NCI-H510A treated with DMSO at 0.1 percent for 48 hours (cell line): ENCODE measurements at places on chromosomes 13 and 19.

GRCh38 chr19:49814010-49814409 is 918 bp upstream of the FUZ start:
- peak; percentile 49 for DNase-seq

DNA sequence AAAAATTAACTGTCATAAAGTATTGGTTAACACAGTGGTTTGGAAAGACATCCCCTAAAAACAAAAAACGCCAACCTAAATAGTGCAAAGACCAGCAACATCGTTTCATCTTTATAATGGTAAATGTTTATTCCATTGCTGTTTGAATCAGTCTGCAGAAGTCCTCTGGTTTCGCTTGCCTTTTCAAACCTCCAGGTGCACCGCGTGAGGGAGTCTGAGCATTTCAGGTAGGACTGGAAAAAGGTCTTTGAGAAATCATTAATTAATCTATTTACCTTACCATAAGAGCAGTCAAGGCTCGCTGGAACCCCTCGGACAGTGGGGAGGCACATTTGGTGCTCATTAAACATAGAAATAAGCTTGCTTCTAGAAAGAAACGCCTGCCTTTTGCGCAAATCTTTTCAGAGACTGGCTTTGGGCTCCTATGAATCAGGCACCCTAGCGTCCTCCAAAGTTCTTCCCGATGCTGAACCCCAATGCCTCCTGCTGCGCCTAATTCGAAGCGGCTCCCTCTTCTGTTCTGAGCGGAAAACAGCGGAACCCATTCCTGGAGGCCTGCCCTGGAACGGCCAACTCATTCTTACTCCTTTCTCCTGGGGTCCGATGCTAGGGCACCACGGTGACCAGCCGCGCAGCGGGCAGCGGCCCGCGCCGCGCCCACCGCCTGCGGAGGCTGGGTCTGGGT is 951 bp upstream of the MTUS2 start:
- DNase-seq: peak; percentile 22

- no peak for DNase-seq
Observed at GRCh38 chr13:43279696-43280095, 256.3 kb downstream of the DNAJC15 start.

GRCh38 chr13:37416291-37417059 is 182.1 kb downstream of the POSTN start:
- no peak for DNase-seq

GRCh38 chr13:110161112-110161882 is 145.7 kb downstream of the COL4A1 start:
- DNase-seq: no peak

DNA sequence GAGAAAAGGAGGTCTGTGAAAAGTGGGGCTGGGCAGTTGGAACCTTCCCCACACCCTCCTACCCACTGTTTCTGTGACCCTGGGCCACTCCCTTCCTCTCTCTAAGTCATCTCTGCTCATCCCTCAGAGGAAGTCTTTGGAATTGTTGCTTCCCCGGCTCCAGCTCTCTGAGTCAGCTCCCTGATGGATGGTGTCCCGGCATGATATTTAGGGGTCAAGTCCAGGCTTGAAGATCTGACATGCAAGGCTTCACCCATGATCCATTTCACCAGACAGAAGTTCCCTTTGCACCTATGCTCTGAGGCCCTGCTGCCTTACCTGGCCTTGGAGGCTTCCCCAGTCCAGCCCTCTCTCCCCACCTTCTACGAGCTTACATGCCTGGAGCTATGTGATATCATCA is 13.3 kb downstream of the EXOC3L2 start:
- DNase-seq: no peak

DNA sequence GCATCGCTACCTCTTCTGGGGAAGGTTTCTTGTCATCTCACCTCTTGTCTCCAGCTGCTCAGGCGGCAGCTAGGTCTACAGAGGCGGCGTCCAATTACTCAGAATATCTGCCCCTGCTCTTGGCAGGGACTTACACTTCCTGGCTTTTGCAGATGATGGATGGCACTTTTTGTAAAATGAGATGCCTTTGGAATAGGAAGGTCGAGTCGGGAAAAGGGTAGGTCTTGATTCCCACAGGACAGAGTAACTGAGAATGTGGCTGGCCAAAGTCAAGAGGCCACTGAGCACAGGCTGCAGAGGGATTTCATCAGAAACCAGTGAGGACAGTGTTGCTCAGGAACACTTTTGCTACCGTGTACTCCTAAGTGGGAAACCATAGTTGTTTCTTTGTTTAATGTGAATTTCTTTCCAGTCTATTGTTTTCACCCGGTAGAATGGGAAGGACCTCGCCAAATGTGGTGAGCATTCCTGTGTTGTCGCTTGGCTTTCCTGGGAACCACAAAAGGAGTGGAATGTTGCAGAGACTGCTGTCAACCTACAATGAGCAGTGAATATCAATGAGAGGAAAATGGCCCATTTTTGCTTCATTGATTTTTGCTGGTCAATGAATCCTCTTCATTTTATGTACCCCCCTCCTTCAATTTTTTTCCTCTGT is 383.7 kb downstream of the HS6ST3 start:
- peak; percentile 20 for DNase-seq

- no peak for DNase-seq
Observed at GRCh38 chr19:45779231-45780145, 2.8 kb downstream of the DMPK start.

- no peak for DNase-seq
Observed at GRCh38 chr13:64293923-64294322, 2878.3 kb upstream of the PCDH20 start.

DNA sequence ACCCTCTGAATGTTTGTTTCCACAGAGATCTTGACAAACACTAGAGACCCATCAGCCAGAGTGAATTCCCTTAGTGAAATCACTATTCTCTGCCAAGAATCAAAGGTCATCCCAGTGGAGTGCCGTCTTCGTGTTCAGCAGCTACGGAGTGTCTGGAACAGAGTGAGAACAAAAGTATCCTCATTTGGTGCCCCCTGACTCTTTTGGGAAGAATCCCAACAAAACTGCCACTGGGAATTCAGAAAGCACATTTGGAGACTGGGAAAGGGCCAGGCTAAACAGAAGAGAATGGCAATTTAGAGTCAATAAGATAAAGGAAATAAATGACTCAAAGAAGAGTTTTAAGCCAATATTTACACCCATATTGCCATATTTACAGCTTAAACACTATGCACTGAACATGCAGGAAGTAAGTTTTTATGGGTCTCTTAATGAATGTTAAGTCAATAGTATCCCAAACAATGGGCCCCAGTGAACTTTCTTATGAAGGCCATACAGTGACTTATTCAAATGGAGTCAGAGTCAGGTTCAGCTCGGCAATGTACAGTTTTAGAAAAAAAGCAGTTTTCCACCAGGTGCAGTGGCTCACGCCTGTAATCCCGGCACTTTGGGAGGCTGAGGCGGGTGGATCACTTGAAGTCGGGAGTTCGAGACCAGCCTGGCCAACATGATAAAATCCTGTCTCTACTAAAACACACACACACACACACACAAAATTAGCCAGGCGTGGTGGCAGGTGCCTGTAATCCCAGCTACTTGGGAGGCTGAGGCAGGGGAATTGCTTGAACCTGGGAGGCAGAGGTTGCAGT is 392.6 kb downstream of the KLF5 start:
- no peak for DNase-seq

DNA sequence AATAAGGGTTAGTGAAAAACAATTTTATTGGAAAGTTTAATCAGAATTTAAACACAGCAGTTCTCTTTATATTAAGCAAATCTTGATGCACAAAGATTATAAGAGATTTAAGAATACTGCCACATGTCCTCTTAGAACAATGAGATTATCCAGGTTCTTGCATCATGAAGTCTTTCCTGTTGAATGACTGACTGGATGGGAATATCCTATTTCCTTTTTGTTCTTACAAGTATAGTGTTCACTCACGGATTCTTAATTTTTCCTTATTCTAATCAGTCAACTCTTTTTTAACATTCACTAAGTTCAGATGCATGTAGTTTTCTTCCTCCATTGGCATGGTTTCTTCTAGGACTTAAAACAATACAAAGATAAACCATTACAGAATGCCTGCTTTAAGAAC is 10.1 kb downstream of the URI1 start:
- DNase-seq: no peak

DNA sequence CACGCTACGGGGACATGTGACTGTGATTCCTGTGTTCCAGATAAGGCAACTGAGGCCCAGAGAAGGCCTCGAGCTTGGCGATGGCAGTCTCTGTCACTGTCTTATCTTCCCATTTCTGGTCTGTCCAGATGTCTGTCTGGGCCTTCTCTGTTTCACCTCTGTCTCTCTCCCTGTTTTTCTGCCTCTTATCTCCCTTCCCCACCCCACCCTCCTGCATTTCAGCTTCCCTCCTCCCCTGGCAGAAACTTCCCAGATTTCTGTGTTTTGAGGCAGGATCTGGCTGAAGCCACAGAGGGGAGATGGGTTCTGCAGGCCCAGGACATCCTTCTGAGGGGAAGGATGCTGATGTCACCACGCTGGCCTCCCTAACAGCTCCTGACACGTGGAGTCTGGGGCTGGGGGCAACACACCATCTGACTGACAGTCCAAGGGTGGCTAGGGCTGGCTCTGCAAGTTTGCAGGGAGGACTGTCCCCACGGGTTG is 14.4 kb downstream of the PAK4 start:
- DNase-seq: no peak

GRCh38 chr19:43606569-43607229 is 5.2 kb upstream of the SRRM5 start:
- no peak for DNase-seq

DNA sequence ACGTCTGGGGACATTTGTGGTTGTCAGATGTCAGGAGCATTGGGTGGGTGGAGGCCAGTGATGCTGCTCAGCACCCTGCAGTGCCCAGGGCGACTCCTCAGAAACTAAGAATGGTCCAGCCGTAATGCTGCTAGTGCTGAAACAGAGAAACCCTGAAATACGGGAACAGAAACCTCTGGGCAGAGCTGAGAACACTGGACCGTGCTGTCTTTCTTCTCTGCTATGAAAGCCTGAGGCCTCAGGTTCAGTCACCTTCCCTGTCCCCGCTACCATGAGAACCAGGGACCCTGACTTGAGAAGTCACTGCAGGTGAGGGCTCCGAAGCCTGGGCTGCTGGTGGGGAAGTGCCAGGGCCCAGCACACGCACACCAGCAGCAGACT is 13.4 kb downstream of the CAPS start:
- no peak for DNase-seq

DNA sequence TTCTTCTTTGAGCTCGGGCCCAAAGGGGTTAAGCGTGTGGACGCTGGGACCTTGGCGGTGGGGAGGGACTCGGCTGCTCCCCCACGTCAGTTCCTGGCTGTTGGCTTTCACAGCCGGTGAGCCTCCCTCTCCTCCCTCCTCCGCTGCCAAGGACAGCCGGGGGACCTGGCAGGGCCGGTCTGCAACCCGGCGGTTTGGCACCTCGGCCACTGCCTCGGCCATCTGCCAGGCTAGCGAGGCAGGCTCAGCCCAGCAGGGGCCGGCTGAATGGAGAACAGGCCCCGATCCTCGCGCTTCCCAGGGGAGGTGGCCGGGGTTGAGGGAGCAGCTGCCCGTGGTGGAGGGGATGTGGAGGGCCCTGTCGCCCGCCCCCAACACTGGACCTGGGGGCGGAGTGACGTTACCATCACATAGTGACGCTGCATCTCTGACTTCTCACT is 5.0 kb downstream of the TLE5 start:
- peak; percentile 34 for DNase-seq

DNA sequence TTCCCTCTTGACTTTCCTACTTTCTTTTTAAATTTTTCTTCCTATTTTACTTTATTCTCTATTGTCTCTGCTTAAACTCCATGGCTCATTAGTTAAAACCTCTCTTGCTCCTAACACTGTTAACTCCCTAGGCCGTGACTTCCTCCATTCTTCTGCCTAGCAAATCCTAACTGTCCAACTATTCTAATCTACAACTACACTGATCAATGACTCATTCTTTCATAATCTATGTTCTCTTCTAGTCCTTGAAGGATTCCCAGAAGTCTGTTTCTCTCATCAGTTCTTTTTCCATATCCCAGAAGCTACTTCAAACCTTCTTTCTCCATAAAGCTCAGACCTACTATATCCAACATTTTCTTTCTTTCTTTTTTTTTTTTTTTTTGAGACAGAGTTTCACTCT is 66.9 kb downstream of the MICU2 start:
- no peak for DNase-seq

DNA sequence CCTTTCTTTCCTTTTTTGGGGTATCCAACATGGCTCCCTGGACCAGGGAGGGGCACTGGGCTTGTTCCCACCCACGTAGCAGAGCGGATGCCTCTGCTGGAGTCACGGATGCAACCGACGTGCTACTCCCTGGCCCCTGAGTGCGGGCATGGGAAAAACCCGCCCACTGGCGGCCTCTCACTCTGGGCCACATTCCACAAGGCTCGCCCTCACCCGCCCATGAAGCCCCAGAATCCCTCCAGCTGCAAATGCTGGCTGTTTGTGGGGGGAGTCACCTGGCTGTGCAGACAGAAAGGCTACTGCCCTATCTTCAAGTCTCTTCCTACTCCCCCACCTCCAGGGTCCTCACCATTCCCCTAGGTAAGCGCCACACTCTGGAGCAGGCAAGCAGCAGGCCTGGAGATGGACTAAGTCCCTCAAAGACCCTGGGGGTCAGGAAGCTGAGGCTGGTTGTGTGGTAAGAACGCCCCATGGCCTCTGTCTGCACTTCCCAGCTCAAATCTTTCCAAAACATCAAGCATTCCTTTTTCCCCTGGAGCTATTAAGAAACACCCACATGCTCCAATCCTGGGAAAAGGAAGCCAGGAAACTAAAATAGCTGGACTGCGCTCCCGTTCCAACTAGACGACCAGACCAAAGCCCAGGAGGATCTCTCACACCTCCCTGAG is 17.9 kb upstream of the EPHX3 start:
- no peak for DNase-seq

DNA sequence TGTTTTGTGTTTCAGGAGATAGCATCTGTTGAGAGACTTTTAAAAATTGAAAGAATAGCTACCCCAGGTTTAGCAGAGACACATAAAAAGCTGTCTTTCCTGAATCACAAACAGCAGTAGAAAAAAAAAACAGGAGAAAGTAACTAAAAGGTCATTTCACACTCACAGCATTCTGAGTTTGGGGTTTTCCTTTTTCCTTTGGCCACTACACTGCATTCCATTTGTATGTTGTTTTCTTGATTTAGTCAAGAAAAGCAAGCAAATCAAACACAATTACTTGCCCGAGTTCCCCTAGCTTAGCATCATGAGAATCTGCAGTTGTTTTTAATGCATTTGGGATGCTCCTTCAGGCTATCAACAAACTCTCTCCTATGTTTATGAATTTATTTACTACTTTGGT is 161.0 kb downstream of the KCTD12 start:
- no peak for DNase-seq

DNA sequence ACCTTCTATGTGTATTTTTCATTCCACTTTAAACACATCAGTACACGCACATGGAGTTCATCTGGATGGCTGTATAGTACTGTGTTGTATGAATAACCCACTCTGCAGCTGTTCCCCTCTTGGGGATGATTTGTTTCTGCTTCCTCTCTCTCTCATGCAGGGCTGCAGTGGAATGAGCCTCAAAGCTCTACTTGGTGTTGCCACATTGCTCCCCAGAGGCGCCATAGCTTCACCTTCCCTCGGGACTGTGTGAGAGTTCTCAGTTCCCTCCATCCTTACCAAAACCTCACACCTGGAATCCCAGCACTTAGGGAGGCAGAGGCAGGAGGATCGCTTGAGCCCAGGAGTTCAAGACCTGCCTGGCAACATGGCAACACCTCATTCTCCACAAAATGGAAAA is 28.4 kb upstream of the GPR183 start:
- no peak for DNase-seq
